CD4-positive, alpha-beta T cell treated with Interleukin-21 for 1 hour (primary cell): ENCODE measurements at places on chromosomes 16 and 17.

DNA sequence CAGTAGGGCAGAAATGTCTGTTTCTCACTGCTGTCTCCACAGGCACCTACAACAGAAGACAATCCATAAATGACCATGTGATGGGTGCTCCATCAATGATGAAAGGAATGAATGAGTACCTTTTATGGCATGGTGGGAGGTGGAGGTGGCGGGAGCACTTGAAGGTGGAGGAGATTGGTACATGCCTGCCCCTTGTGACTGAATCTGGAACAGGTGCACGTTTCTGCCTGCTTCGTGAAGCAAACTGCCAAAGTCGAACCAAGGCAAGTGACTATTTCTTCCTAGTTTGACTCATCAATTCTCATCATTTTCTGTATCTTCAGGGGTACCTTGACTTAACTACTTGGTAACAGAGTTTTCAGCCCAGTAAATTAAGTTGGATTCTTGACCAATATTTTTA is 25.4 kb downstream of the CDRT15 start:
- DNase-seq, result no peak

DNA sequence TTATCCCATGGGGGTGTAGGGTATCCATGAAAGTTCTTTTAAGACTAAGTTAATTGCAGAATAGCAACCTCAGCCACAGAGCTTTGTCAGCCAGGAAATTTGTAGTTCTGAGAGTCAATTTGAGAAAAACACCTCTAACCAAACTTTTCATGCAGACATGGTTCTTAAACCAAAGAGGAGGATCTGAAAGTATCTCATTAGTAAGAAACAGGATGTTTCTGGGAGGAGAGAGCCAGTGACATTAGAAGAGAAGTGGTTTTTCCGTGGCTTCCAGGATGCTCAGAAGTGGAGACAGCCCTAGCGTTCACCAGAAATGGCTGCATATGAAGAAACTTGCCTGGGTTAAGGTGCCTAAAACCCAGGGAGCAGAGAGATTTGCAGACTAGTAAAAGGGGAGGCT is 7.9 kb downstream of the GNAO1 start:
- peak; percentile 34 for DNase-seq

DNA sequence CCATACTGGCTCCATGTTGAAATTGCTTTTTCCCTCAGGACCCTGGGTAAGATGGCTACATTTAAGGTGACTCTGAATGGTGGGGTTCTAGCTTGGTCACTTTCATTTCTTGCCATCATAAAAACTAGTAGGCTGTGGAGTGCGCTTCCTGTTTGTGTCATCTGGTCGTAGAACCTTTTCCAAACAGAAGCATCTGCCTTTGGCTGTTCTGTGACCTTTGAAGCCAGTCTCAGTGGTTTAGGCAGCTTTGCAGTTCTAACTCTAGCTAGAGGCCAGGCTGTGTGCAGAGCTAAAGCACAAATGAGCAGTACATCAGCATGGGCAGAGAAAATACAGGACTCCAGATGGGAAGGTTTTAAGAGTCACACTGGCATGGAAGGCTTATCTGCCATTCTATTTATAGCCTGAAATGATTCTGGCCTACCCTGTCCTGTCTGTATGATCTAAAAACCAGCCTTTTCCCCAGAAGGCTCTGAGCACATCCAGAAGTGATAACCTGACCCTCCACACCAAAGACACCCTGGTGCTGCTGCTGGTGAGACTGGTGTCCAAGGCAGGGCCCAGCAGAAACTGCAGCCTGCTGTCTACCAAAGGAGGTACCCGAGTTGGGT is 8.6 kb downstream of the ESRP2 start:
- no peak for DNase-seq

DNA sequence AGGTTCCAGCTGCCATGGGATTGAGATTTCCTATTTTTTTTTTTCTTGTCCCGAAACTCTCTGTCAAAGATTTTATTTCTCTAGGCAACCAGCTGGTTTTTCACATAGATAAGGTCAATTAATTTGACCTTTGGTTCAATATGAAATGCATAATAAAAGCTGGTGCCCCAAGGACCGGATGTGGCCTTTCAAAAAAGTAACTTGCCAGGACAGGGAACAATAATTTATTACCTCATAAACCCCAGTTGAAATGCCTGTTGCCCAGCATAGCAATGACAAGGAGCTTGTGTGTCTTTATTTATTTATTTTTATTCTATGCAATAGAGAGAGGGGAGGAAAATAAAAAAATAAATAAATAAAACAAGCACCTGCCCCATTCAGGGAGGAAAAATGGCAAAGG is 472.7 kb downstream of the KCNJ2 start:
- no peak for DNase-seq

- peak; percentile 2 for DNase-seq
Measured at GRCh38 chr17:54969658-54970572, 1.4 kb downstream of the STXBP4 start.

DNA sequence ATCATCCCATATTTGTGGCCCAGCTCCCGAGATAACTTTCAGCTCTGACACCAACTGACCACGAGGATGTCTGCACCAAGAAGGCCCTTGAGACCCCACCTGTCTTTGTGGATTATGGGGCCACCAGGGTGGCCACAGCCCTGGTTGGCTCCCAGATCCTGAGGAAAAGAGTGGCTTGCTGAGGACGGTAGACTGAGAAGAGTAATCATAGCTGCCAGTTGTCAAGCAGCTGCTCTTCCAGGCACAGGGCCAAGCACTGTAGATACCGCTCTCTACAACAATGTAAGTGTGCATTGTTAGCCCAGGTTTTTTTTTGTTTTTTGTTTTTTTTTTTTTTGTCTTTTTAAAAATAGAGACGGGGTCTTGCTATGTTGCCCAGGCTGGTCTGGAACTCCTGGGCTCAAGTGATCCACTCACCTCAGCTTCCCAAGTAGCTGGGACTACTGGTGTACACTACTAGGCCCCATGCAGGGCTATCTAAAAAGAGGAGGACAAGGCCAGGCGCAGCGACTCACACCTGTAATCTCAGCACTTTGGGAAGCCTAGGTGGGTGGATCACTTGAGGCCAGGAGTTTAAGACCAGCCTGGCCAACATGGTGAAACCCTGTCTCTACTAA is 9.6 kb downstream of the ZNF205 start:
- DNase-seq, result no peak

GRCh38 chr16:48182979-48183537 is 27.3 kb upstream of the ABCC12 start:
- DNase-seq, result no peak

DNA sequence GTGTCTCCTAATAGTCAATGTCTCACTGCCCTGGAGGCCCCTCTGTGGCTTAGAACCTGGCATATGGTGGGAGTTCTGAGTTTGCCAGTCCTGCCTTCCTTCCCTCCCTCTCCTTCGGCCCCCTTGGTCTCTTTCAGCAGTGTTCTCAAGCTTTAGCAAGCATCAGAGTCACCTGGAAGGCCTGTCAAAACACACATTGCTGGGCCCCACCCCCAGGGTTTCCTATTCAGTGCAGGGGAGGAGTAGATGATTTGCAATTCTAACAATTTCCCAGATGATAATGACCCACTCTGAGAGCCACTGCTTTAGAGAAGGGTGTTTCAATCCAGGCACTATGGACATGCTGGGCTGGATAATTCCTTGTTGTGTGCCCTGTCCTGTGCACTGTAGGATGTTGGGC is 26.4 kb upstream of the TMEM220 start:
- DNase-seq, result no peak

- no peak for DNase-seq
Measured at GRCh38 chr17:43983515-43984411, 20.7 kb upstream of the NAGS start.

DNA sequence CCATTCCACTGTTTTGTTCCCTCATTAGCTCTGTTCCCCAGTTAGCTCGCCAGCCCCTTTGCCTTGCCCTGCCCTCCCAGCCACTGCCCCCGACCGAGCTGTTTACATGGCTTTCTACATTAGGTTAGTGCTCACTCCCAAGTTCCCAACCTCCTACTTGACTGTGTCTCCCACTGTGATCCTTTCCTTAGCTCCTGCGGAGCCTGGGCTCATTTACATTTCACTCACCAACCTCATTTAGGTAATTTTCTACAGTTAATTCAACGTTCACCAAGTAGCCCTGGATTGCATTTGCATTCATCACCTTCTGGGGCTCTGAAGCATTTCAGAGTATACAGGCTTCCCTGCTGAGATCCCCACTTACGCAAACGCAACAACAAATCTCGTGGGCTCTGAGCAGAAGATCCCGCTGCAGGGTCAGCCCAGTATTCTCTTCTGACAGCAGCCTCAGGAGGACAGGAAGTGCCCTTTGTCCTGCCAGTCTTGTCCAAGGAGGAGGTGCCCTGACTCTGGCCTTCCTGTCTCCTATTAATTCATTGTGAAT is 325.8 kb upstream of the CCL2 start:
- DNase-seq, result no peak

DNA sequence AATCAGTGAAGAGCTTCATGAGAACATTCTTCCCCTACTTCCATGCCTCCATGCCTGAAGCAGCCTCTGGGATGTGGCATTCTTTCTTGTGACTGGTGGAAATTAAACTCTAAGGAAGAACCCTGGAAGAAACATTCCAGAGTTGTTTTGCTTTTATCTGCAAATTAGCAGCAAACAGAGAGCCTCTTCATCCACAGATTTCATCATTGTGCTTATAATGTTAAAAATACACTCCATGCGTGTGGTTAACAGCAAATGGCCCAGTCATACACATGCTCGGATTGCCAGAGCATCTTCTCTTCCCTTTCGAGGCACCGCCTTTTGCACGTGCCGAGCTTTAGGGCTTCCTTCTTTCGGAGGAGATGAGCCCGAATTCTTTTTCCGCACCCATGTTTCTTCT is 411.3 kb downstream of the SNX29 start:
- DNase-seq, result no peak

GRCh38 chr17:44642834-44643233 is 13.4 kb upstream of the MEIOC start:
- DNase-seq, result no peak

GRCh38 chr17:77089124-77089490 is 51.7 kb upstream of the SEC14L1 start:
- DNase-seq, result peak; percentile 22

DNA sequence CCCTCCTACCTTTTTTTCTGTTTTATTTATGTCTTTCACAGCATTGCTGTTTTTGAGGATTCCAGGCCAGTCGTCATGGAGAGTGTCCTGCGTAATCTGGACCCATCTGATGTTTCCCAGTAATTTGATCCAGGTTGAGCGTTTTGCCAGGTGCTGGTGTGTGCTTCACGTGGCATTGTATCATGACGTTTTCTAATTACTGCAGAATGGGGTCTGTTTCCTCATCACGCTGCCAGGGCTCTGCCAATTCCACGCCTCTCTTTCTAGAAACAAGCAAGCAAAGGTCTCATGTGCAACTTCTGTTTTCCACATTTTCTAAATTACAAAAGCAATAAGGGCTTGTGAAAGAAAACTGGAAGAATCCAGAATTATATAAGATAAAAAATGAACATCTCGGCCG is 28.3 kb upstream of the BHLHA9 start:
- DNase-seq, result no peak

GRCh38 chr17:29383686-29384085 is 6.5 kb upstream of the TAOK1 start:
- no peak for DNase-seq

- no peak for DNase-seq
Measured at GRCh38 chr17:3659541-3660111, 8.8 kb downstream of the TAX1BP3 start.

GRCh38 chr16:74321356-74321755 is 24.7 kb downstream of the PSMD7 start:
- DNase-seq, result no peak

- DNase-seq, result peak; percentile 2
Measured at GRCh38 chr17:62892870-62893338, 73.1 kb upstream of the TANC2 start.

- no peak for DNase-seq
Measured at GRCh38 chr17:19336938-19337711, 25.4 kb downstream of the B9D1 start.

DNA sequence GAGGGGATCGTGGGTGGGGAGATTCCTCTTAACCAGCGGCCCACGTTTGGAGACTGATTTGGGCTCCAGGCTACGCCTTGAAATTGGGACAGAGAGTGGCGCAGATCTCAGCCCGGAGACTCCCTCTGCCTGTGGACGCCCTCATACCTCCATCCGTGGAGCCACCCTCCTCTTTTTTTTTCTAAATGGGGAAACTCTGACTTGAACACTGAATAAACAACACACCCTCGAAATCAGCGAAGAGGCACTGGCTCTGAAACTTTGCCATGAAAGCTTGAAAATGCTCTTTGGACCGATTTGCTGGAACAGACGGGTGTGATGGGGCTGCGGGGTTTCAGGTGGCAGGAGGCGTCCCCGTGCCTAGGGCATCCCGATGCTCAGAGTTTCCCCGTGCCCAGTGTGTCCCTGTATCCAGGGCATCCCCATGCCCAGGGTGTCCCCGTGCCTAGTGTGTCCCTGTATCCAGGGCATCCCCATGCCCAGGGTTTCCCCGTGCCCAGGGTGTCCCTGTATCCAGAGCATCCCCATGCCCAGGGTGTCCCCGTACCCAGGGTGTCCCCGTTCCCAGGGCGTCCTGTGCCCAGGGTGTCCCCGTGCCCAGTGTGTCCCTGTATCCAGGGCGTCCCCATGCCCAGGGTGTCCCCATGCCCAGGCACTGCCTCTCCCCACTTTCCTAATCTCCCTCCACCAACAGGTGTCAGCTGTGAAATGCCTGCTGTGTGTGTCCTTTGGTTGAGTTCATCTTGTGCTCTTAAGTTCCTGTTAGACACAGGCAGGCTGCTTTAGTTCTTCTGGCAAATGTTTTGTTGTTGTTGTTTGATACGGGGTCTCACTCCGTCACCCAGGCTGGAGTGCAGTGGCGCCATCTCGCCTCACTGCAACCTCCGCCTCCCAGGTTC is 187.0 kb downstream of the SEC14L1 start:
- no peak for DNase-seq

- peak; percentile 25 for DNase-seq
Measured at GRCh38 chr17:74442670-74443515, 11.0 kb downstream of the GPRC5C start.

- DNase-seq, result no peak
Measured at GRCh38 chr17:80227666-80228065, 7.4 kb downstream of the SLC26A11 start.

GRCh38 chr17:5257124-5257523 is 22.5 kb upstream of the SCIMP start:
- DNase-seq, result no peak

GRCh38 chr16:78705694-78706093 is 606.2 kb downstream of the WWOX start:
- DNase-seq, result peak; percentile 64
